ENCODE measurements at places on chromosomes 2 and 18.

GRCh38 chr2:143680885-143681405 lies 551.7 kb downstream of the ARHGAP15 start:
- DNase-seq = no peak

DNA sequence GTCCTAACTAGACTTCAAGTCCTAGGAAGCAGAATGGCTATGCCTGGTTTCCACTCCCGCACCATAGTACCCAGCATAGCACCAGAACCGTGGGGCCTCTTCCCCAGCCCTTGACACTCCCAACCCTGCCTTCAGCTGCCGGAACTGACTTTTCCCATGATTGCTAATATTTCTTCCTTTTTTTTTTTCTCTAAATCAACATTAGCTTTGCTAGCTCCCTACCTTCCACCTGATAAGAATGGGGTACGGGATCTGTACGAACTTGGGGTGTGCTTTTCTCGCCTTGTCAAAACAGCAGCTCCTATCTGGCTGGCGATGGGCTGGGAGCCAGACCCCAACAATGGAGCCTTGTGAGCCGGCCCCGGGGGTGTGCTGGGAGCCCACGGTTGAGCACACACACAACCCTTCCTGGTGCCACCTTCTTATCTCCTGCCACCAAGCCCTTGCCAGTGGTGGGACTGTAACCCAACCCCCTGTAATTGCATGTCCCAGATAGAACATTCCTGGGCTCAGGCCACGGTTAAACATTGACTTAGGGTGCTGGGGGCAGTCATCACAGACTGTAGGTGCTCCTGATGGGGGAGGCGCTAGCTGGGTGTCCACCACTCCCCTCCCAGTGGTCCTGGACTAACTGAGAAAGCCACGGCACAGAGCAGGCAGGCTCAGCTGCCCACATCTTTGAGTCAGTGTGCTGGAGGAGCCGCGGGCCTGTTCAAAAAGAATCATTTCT lies 213.0 kb upstream of the HAAO start:
- no peak for DNase-seq

DNA sequence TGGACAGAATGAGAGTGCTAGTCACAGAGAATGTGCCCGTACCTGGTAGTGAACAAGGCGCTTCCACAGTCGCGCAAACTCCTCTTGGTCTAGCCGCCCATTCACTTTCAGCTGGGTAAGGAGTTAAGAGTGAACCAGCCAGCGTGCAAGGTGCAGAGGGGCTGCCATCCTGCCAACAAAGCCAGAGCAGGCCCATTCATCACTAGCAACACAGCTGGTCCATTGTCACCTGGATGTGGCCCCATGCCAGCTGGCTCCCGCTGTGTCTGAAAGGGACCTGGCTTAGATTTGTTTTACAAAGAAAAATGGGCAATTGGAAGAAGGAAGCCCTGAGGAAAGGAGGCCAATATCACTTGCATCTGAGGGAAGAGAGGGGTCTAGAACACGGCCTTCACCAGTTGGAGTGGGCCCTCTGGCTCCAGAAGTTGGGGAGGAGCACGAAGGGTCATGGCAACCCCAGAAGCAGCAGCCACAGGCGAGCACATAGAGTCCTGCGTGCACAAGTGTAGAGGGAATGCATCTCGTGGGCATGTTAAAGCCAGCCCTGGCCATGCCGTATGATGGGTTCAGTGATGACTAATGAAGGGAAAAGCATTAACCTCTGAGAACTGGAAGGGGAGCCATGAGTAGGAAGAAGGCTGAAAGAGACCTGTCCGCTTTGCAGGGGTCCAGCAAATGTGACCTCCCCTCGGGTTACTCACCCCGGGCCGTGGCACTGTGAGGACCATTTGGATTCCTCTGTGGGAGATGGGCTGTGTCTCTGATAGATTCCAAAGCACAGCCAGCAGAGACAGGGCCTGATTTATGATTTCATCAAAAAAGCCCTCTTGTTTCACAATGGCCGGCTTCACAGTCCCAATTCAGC lies 70.6 kb downstream of the CAPN13 start:
- no peak for DNase-seq

DNA sequence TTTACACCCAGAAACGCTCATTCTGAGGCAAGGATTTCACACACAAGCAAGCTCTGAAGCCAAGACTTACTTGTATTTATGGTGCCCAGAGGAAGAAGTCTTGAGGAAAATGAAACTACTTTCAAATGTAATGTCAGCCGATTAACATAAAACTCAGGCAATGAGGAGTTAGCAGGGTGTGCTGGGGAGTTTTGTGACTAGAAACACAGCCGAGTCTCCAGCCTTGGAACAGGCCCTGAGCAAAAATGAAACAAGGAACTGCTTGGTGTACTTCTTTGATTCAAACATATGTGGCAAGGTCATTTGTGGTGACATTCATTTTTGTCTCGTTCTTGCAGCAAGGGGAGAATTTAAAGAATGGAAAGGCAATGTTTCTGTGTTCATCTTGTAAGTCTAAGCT lies 4.5 kb downstream of the DYTN start:
- DNase-seq = no peak

DNA sequence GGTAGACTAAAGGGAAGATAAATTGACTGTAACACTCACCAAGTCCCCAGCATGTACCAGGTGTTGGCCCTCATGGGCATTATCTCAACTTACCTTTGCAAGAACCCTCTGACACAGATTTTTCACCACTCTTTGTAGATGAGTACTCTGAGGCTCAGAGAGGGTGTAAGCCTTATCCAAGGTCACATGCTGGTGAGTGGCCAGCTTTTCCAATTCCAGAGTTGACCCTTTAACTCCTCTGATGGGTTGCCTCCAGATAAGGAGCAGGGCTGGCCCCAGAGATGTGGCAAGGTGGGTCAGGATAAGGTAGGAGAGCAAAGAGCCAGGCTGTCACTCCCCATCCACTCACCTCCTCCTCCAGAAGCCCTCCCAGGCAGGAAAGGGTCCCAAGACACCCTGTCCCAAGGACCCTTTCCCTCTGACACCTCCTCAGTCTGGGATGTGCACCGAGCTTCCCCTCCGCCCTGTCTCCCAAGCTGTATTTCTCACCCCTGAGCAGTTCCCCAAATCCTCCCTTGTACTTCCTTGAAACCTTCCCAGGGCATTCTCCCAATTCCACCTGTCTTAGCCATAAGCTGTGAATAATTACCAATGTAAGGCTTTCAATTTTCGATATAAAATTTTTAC lies 165.9 kb downstream of the ZFP36L2 start:
- DNase-seq = no peak

DNA sequence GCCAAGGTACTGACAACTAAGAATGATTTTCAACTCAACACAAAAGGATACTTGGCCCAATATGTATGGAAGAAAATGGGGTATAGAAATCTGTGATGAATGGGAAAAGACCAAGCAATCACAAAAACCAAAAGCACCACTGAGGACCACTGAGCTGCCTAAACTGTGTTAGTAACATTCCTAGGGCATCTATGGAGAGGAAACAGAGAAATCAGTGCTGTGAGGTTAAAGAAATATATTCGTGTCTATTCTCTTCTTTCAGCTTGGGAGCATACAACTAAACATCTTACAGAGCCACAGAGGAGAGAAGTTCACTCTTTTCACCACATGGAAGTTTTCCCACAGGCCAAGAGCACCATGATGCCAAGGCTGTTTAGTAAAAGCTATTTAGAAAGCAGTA lies 47.3 kb upstream of the CALCRL start:
- no peak for DNase-seq

- DNase-seq = no peak
These were observed 115.2 kb downstream of the EXOC6B start for GRCh38 chr2:72710418-72711152.

DNA sequence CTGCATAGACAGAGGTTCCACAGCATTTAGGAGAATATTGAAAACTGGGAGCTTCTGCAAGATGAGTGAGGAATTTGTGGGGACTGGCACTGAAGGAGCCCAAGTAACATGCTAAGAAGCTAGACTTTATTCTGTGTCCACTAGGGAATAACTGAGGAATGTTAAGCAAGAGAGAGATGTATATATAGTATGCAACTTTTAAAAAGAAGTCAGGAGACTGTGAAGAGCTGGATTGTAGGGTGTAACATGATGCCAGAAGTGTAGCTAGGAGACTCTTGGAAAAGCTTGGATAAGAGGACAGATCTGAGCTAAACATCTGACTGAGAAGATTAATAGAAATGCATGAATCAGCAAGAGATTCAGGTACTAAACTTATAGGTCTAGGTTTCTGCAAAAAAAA lies 270.6 kb upstream of the MMADHC start:
- peak; percentile 27 for DNase-seq

- DNase-seq = no peak
These were observed 356.5 kb upstream of the HNMT start for GRCh38 chr2:137607722-137608318.

DNA sequence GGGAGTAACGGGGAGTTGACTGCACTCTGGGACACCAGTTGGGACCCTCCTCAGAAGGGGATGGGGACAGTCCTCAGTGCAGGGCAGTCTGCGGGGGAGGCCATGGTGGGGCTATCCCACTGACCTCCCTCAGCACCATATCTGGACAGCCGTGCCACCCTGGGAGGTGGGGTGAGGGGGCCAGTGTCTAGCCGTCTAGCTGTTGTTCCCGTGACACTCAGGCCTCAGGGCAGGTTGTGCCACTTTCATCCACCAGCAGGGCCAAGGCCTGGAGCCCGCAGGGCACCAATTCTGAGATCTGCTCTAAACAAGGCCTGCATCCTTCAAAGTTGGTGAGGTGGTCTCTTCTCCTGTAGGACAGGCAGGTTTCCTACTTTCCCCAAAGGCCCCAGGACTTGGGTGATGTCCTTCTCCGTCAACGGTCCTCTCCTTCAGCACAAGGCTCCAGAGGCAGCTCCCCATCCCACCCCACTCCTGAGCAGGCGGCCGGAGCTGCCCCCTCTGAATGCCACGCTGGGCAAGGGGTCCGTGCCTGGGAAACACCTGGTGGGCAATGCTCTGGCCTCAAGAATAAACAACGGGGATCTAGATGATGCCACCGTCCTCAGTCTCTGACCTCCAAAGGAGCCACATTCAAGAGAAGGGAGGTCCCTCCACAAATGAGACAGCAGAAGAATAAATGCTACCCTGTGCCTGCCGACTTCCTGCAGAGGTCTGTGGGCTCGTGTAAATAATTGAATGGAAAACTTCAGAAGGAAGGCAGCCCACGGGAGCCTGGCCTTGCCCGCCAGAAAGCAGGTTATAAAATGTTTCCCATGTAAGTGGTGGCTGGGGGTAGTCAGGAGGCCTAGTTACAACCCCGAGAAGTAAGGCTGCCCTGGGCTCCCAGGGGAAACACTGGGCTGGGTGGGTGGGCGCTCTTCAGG lies 42.8 kb upstream of the PTMA start:
- DNase-seq = no peak

DNA sequence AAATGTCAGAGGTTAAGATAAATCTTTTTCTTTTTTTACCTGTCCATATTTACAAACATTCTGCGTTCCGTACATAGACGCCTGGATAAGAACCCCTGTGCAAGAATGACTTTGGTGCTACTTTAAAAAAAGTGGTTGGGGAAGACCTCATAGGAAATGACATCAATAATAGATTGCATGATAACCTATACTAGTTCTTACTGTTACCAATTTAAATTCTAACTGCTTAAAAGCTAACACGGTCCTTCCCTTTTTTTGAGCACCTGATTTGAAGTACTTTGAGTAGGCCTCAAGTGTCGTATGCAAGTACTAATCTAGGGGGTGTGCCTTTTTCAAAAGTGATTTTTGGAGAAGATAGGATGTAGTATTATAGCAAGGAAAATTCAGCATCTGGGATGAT lies 2.1 kb downstream of the SLC39A10 start:
- peak; percentile 10 for DNase-seq

GRCh38 chr18:48303883-48304282 lies 105.3 kb downstream of the ZBTB7C start:
- DNase-seq = no peak

DNA sequence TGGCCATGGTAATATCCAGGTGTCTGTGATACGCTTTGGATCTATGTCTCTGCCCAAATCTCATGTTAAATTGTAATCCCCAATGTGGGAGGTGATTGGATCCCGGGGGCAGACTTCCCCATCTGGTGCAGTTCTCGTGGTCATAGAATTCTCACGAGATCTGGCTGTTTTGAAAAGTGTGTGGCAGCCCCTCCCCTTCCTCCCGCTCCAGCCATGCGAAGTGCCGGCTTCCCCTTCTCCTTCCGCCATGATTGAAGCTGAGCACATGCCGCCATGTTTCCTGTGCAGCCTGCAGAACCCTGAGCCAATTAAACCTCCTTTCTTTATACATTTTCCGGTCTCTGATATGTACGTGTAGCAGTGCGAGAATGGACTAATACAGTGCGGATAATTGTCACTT lies 42.5 kb downstream of the GPC1 start:
- DNase-seq = no peak

DNA sequence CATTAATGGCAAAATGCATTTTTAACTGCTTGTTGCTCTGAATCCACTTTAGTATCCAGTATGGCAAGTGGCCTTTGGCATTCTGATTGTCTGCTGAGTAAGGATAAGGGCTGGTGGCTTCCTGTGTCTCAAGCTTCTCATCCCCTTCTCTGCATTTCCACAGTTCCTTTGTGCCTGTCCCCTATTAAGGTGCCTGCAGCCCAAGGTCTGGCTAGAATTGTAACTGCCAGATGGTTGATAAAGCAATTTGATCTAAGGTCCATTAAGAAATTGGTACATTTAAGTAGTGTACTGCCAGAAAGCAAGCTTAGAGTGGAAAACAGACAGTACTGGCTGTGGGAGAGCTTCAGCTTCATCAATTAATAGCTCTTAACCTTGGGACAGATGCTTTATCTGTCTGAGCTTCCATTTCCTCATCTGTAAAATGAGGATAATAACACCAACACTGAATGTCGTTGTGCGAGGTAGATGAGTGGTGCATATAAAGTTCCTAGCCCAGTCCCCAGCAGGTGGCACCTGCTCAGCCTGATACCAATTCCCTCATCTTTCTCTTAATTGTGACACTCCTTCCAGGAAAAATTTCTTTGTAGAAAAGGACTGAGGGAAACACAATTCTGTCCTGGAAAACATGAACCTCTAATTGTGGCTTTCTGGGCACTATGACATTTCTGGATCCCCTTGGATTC lies 570.6 kb upstream of the GCFC2 start:
- DNase-seq = no peak

GRCh38 chr2:202690321-202690900 lies 55.6 kb downstream of the FAM117B start:
- DNase-seq = peak; percentile 24

GRCh38 chr18:74478880-74479279 lies 17.3 kb upstream of the CNDP2 start:
- peak; percentile 18 for DNase-seq

GRCh38 chr2:178115271-178115670 lies 3.0 kb downstream of the RBM45 start:
- DNase-seq = no peak

- DNase-seq = no peak
These were observed 109.8 kb downstream of the NOL10 start for GRCh38 chr2:10579876-10580514.

GRCh38 chr2:84417453-84418145 lies 41.5 kb downstream of the SUCLG1 start:
- peak; percentile 18 for DNase-seq

All from fibroblast of mammary gland (primary cell).